ENCODE measurements at places on chromosomes 12 and 14.

GRCh38 chr12:59678759-59679411 lies 83.1 kb downstream of the SLC16A7 start:
- no peak for DNase-seq

DNA sequence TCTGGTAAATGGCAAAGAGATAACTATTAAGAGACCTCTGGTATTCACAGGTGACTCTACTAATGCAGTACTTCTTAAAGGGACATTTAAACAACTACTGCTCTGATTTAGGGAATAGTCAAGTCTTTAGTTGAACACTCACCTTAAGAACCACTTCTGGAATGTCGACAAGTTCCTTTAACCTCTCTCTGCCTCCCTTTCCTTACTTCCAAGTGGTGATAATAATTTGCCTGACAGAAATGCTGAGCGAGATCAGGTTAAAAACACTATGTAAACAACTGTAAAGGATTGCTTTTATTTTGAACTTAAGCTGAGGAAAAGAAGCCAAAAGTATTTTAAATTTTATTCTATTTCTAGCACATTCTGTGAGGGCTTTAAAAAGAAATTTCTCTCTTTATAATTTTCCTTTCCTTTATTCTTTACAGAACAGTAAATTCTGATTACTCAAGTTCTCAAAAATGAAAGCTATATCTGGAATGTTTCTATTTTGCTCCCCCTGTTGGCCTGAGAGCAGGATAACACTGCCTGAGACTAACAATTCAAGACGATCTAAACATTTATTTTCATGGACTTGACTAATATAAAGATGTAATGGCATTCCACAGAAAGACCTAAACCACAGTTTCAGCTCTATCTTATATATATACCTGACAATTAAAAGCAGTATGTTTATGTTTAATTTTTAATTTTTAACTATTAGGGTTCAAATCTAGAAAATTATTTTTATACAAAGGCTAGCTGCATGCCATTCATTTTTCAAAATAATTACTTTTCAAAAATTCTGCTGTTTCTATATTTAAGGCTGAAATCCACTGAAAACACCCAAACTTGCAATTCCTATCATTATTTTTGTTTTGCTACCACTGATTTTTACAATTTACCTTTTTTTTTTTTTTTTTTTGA lies 29.2 kb downstream of the ZCCHC8 start:
- peak; percentile 84 for DNase-seq

DNA sequence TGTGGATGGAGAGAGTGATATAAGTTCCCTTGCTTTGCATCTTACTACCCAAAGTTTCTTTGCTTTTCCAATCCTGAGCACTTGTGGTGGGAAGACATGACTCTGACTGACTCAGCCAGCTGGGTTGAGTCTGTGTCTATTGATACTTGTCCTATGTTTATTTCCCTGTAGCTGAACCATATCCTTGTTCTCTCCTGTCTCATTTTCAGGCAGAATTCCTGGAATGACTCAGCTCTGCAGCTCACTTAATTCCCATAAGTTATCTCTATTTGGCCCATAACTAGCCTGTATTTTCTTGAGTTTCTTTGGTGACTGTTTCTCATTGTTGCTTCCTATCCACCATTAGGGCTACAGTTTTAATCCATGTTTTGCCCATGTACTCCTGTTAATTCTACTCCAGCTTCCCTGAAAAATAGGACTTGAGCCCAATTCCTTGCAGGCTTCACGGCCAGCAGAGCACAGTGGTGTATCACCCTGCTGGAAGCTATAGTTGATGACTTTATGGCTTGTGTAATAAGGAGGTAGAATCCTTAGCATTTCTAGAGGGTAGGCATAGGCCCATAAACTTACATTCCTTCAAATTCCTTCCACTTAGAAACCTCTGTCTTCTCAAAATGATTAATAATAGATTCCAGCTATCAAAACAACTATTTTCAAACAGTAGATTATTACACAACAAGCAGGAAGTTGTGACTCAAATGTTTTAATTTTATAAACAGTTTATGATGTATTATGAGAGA lies 183.1 kb downstream of the TMTC3 start:
- no peak for DNase-seq

GRCh38 chr12:93261505-93262094 lies 116.1 kb upstream of the NUDT4 start:
- no peak for DNase-seq

- DNase-seq = no peak
Measured at GRCh38 chr14:45181806-45182205, 46.1 kb downstream of the FANCM start.

GRCh38 chr12:1791104-1791841 lies 29.1 kb upstream of the LRTM2 start:
- DNase-seq = peak; percentile 91

GRCh38 chr12:29346769-29347421 lies 34.1 kb downstream of the ERGIC2 start:
- no peak for DNase-seq

GRCh38 chr14:80958226-80958625 lies 2.8 kb downstream of the TSHR start:
- DNase-seq = no peak

DNA sequence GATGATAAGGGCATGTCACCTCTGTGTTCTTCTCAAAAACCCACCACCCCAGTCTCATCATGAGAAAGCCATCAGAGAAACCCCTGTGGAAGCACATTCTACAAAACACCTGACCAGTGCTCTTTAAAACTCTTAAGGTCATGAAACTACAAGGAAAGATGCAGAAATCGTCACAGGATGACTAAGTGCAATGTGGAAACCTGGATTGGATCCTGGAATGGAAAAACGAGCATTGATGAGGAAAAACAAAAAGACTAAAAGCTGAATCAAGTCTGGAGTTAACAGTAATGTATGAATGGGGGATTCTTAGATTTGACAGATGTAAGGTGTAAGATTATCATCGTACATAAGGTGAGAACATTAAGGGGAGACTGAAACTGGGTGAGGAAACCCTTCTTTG lies 211.0 kb downstream of the TBX5 start:
- DNase-seq = no peak

GRCh38 chr12:96063046-96063445 lies 27.7 kb upstream of the LTA4H start:
- DNase-seq = peak; percentile 70

DNA sequence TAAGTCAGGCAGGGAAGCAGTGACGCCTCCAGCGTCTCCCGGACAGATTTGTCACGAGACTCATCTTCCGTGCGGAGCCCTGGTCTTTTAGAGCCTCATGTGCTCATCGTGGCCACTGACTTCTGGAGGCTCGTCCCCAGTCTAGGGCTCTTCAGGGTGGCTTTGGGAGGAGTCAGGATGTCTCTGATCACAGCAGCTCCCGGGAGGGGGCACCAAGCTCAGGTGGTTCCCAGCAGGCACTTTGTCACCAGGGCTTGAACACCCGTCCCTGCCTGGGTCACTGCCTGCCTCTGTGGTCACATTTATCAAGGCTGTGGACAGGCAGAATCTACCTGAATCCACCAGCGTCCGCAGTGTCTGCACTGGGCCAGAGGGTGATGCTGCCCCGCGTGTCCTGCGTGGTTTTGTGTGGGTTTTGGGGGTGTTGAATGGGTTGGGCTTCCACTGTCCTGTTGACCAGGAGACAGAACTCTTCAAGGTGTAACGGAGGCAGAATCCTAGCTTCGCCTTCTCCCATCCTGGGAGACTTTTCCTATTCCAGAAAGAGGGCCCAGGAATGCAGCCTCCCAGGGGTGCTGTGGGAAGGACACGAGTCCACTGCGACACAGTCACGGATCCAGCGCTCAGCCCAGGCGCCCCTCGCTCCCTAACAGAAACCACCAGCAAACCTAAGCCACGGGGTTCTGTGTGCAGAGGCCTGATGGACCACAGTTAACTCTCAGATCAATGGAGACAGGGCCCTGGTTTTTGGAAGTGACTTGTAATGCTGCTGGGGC lies 132.3 kb downstream of the ADGRD1 start:
- DNase-seq = no peak

DNA sequence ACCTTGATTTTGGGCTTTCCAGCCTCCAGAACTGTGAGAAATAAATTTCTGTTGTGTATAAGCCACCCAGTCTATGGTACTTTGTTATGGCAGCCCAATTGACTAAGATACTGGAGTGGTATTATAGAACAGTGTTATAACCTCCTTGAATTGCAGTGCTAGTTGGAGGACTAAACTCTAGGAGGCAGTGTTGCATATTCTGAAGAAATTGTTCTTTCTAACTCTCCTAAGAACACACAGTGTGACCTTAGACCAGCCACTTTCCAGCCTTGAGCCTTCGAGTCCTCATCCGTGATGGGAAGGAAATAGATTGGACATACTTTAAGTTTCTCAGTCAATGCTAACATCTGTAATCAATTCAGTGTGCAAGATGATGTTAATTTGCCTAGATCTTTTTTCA lies 22.4 kb upstream of the LRRC10 start:
- DNase-seq = peak; percentile 30

DNA sequence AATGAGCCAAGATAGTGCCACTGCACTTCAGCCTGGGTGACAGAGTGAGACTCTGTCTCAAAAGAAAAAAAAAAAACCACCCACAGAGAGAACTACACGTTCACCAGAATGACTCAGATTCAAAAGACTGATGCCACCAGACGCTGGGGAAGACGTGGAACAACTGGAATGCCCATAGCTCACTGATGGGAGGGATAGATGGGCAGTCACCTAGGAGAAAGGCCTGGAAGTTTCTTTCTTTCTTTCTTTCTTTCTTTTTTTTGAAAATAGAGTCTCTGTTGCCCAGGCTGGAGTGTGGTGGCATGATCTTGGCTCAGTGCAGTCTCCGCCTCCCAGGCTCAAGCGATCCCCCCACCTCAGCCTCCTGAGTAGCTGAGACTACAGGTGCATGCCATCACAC lies 10.0 kb upstream of the KLC1 start:
- DNase-seq = no peak

DNA sequence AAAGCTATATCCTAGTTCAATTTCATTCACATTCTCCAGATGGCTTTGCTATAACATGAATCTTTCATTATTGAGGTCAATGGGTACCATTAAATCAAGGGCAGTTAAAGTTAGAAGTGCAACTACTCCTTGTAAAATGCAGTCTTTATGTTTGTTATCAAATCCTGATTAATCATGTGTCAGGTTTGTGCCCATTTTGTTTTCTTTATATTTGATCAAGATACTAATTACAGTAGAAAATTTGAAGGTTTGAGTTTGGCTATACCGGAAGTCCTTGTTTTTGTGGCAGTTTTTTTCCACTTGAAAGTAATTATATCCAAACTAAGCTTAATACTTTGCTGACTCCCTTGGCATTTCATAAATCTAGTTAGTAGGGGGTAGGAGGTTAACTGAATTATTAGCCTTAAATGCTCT lies 513.0 kb downstream of the DIO2 start:
- DNase-seq = no peak

DNA sequence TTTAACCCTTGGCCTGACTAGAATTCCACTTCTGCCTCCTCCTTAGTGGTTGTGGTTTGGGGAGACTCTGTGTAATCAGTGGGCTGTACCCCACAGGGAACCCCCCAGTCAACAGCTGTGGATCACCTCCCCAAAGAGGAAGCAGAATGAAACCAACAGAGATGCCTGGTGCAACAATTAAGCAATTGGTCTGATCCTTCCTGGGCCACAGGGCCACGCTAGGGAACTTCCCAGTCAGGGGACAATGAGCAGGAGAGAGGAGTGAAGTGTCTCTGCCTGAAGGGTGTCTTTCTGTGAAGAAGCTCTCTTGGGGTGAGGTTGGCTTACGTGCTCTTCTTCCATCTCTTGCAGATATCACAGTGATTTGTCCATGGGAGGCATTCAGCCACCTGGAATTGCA lies 8.2 kb downstream of the PDE6H start:
- peak; percentile 63 for DNase-seq

DNA sequence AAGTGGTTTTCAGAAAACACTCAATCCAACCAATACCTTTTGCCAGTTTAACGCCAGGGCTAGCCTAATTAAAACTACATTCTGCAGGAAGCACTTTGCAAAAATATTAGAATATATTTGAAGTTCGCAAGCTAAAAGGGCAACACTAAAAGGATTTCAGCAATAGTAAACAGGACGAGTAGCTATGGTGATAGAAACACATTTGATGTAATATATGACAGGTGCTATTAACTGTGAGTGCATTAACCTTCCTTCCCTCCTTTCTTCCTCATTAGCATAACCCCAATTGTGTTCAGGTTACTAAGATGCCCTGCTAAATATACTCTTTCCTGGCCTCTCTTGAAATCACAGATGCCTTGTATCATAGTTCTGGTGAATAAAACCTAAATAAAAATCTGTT lies 85.6 kb upstream of the TMCC3 start:
- DNase-seq = no peak

GRCh38 chr14:24659916-24660570 lies 26.1 kb upstream of the GZMB start:
- peak; percentile 82 for DNase-seq

DNA sequence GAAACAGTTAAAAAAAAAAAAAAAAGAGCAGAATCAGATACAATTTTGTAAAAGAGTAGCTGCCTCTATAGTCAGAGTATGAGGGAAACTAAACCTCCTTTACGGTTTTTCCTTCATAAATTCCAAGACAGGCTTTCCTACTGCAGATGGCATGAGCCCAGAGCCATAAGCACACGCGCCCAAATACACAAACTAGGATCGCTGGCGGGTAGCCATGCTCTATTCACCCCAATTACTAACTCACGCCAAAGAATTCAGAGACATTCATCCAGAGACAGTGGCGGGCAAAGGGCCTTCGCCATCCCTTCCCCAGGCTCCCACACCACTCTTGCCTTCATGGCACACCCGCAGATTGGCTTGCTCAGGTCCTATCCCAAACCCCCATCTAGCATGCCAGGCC lies 48.2 kb downstream of the MOK start:
- DNase-seq = no peak

- DNase-seq = no peak
Measured at GRCh38 chr14:82778008-82778590, 1244.4 kb upstream of the SEL1L start.

DNA sequence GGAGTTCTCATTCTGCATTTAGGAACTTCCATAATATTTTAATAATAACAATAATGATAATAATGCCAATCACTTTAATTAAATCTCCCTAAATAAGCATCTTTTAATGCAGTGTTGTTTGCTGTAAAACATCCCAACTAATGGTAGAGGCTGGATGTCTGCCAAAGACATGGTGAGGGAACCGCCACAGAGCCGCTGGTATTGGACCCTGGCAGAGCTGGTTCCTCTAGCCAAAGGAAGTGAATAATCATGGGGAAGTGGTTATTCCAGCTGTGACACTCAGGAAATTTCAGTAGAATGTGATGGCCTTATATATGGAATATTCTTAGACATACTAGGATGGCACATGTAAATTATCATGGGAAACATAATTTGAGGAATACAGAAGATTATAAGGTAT lies 483.3 kb downstream of the ZFP36L1 start:
- DNase-seq = peak; percentile 42

DNA sequence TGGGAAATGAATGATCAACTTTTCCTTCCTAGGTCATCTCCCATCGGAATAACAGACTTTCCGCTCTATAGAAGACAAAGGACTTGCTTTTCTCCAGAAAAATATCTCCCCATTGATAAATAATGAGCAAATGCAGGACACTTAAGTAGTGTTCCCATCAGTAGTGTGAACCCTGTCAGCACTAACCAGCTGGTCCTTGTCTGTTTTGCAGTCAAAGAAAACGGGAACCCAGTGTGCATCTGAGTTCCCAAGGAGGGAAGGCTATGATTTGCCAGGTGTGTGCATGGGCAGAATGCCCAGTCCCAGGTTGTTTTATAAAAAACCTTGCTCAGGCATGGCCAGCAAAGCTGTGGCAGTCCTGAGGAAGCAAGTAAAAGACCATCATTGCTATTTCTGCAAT lies 256.5 kb upstream of the HMGA2 start:
- DNase-seq = no peak
